Fibroblast of skin of left quadriceps (primary cell): ENCODE measurements at places on chromosomes 7 and 10.
A peak's percentile ranks its signal among the peaks of the same experiment; 100 is the strongest.

DNA sequence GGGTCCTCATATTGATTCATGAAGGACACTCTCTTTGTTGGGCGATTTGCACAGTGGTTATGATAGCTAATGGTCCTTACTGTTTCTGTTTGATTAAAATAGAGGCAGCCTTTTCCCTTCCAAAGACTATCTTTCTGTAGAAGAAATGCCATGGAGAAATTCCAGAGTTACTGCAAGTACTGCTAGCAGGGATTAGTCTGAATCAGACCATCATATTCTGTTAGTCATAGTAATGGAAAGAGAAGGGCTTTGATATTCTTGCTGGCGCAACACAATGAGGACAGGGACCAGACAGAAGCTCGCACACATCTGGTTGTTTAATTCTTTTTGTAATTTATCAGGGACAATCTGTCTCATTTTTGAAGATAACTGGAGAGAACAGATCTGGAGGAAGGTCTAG lies 304.5 kb upstream of the FZD8 start:
- DNase-seq, result no peak

- DNase-seq, result peak; percentile 61
These were observed 8.6 kb upstream of the LRRN3 start for GRCh38 chr7:111082351-111082750.

- no peak for DNase-seq
These were observed 659.4 kb downstream of the MAGI2 start for GRCh38 chr7:78794101-78794500.

GRCh38 chr10:26486990-26487850 lies 49.1 kb downstream of the APBB1IP start:
- peak; percentile 78 for DNase-seq

DNA sequence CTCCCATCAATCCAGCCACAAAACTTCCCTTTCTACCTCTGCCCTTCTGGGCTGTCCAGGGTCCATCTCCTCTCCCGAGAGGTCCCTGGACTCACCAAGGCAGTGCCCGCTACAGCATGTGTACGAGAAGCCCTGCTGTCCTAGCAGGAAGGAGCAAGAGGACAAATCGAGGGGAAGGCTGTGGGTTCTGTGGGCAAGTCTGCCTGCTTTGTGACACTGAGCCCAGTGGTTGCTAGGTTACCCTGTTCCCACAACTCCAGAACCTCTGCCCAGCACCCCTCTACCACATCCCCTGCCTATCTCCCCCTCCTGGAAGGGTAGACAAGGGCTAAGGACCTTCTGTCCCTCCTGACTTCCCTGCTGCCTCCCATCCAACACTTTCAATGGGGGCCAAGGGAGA lies at the start of gene TBATA:
Gene TBATA, minus strand, starts transcription at position 188 of the 400 bp plus-strand sequence. CDS start 1,998 bp downstream, outside the sequence.
- no peak for DNase-seq

DNA sequence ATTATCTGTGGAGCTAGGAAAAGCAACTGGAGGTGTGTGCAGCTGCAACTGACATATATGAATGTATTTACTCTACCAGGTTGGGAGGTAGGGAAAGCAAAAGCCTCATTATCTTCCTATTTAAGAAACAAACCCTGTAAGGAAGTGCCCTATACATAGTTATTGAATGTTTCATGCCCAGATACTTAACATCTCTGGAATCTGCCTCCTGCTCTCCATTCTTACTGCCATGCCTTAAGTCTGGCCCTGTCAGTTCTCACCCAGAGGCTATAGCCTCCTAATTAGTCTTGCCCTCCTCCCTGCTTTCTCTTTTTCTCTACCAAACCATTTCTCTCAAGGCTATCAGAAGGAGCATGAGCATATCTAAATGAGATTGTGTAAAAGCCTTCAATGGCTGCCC lies 542.6 kb upstream of the LRRN3 start:
- DNase-seq, result no peak
